ENCODE measurements at places on chromosomes 3 and 15.

DNA sequence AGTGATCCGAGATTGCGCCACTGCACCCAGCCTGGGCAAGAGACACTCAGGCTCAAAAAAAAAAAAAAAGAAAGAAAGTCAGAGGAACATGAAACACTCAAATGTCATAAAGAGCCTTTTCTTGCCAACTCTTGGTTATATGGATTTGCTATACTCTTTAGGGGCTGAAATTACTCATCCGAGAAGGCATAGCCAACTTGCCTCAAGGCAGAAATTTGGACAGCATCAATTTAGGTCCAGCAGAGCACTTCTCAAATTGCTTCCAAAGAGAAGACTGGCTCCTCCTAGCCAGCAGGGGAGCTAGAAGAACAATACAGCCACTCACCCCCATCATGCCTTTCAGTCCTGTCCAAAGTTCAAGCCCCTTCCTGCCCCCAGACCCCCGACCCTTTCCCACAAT, 43.8 kb downstream of the OSBPL10 start:
- no peak for DNase-seq

GRCh38 chr3:58659051-58659675, 7.4 kb downstream of the FAM3D start:
- no peak for DNase-seq

DNA sequence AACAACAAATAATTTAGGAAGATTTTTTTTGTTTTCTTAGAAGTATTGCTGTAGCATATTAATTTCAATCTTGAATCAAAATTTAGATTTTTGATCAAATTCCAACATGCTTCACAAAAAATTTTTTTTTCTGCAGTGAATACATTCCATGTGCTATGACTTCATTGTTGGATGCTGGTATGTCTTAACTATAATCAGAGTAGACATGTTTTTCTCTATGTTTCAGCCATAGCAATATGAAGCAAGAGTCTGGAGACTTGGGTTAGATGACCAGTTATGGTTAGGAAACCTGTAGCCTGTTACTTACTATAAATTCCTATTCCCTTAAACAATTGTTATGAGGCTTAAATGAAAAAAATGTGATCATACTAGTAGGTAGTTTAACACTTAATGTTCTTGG, 176.1 kb upstream of the CHL1 start:
- no peak for DNase-seq

DNA sequence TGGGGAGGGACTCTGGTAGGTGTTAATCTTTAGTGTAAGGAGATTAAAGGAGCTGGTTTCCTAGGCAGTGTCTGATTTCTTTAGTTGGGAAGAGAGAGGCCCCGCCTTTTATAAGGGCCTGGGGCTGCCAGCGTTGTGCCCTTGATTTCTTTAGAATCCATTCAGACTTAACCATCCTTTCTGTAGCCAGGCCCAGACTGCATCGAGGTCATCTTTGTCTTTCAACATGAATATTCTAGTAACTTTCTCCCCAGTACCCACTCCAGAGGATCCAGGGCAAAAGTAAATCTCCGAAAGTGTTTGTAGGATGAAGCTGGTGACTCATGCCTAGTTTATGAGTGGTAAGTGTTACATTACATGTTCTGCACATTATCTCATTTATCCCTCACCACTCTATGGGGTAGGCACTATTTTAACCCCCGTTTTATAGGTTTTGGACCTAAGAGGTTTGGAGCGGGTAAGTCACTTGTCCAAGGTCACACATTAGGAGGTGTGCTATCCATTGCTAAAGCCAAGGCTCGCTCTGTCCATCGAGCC, 11.8 kb upstream of the USP3 start:
- DNase-seq: no peak
